Stimulated activated CD4-positive, alpha-beta T cell treated with anti-CD3 and anti-CD28 coated beads, Interleukin-2, amount 100 ng/mL, for 48 hours (primary cell): ENCODE measurements at places on chromosomes 5 and 9.

DNA sequence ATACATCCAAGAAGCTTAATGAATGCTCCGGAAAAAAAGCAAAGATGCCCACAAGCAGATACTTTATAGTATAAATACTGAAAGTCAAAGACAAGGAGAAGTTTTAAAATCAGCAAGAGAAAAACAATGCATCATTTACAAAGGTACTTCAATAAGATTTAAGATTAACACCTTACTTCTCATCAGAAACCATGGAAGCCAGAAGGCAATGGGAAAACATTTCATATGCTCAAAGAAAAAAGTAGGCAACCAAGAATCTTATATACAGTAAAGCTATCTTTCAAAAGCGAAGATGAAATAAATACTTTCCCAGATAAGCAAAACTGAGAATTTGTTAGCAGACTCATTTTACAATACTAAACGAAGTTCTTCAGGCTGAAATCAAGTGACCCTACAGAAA is 51.1 kb downstream of the ABHD17B start:
- no peak for DNase-seq

DNA sequence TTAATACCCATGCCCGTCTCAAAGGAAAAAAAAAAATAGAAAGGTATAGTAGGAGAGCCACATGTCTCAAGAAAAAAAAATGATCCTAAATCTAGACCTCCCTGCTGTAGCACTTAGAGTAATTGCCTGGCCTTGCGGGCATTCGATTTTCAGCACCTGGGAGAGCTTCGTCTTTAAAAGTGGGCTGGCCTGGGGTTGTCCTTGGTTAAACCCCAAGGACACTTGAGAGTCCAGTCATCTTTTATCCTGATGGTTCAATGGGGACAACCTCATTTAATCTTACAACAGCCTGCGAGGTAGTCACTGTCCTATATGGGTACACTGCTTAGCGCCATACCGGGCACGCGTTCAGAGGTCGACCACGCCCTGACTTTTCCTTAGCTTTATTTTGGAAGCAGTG is 60.1 kb downstream of the MAT2B start:
- no peak for DNase-seq

GRCh38 chr5:53322257-53322656 is 158.2 kb upstream of the FST start:
- DNase-seq, result no peak

DNA sequence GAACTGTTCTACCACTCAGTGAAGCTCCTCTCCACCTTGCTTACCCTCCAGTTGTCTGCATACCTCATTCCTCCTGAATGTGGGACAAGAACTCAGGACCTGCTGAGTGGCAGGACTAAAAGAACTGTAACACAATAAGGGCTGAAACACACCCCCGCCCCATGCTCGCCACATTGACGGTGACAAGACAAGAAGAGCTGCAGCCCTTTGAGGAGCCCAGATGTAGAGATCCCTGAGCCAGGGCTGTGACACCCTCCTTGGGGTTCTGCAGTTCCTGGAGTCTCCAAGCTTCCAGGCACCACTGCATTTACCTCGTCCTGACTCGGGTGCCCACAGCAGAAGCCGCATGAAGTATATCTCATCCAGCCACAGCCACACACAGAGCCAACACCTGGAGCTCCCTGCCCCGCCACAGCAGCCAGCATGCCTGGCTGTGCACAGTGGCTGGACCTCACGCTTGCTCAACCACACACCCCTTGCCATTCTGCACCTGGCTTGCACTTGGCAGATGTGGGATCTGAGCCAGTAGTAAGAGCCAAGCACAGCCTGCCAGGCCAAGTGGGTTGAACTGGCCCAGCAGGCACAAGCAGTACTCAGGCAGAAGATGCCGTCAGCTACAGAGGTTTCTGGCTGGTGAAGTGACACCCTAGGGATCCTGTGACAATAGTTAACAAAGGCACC is 166.1 kb downstream of the RNF180 start:
- DNase-seq, result no peak

DNA sequence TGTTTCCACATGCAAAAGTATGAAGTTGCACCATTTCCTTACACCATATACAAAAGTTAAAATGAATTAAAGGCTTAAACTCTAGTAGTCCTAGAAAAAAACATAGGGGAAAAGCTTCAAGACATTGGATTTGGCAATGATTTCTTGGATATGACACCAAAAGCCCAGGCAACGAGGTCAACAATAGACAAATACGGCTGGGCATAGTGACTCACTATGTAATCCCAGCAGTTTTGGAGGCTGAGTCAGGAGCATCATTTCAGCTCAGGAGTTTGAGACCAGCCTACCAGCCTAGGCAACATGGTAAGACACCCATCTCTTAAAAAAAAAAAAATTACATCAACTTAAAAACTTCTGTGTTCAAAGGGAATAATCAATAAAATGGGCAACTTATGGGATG is 30.9 kb upstream of the SREK1 start:
- no peak for DNase-seq

DNA sequence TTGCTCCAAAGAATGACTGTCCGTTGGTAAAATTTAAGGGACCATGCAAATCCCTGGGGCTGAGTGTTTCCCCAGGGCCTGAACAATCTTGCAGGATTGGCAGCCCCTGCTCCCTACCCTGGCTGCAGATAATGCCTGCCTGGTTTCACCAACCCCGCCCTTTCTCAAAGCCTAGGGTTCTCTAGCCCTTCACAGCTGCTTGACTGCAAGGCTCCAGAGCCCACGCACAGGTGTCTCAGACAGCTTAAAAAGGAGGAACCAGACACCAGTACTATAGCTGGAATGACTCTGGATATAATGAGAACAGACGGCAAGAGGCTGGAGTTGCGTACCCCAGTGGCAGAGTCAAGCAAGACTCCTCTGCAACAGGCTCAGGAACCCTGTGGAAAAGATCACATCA is 25.2 kb upstream of the TNIP1 start:
- no peak for DNase-seq

- DNase-seq, result no peak
Observed at GRCh38 chr9:121529237-121529987, 29.8 kb upstream of the GGTA1 start.

DNA sequence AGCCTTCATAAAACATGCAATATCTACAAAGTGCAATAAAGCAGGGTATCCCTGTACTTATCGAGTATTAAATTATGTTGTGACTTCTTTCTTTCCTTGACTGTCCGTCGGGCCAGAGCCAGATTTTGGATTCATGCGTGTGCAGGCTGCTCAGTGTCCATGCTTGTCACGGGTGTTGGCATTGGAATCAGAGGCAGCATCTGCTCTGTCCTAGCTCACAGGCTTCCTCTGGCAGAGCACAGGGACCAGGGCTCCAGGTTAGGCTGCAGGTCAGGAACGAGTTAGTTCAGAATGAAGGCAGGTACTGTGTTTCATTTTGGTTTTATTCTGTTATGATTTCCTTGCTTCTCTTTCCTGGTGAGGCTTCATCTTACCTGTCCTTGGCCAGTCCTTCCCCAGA is 249.8 kb downstream of the AUH start:
- no peak for DNase-seq

DNA sequence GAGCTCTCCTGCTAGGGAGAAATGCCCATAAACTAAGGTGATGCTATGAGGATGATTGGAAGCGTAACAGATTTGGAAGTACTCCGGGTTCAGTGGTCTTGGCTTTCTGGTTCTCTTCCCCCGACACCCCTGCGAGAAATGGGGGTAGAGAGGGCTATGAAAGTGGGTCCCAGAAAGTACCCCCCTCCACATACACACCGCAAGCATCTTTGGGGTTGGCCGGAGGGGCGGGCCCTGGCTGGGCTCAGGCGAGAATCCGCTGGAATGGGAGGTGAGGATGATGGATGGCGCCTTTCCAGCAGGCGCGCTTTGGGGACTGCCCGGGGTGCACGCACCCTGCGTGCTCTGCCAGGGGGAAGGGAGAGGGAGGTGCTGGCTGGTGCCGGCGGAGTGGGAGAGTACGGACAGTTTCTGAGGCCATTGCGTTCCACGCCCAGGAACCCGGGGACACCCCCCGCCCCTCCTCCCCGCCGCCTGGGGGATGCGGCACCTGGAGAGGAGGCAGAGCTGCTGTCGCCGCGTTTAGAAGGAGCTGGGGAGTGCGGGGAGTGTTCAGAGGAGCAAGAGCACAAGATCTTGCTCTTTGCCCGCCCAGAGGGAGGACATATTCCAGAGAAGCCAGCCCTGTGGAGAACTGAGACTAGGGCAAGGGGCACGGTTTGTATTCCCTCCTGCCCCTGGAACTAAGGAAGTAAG is 1.9 kb downstream of the PCSK5 start:
- peak; percentile 13 for DNase-seq

DNA sequence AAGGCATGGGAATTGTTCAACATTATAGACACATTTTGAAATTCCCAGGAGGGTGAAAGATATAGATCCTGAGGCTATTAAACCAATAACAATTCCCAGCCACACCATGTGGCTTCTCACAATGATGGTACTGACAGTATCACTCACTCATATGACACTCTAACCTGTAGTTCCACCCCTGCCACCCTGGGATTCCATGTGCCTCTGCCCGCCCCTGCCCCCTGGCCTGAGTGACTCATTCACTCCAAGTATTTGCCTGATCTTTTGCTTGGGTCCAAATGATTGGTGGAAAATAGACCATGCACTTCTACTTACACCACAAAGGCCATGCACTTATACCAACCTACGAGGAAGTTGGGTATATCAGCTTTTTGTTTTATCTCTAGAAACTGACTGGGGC is 305.2 kb upstream of the DAB2 start:
- no peak for DNase-seq

- no peak for DNase-seq
Observed at GRCh38 chr9:23431459-23431858, 394.6 kb downstream of the ELAVL2 start.

GRCh38 chr9:80555782-80556325 is 984.1 kb downstream of the TLE4 start:
- no peak for DNase-seq

DNA sequence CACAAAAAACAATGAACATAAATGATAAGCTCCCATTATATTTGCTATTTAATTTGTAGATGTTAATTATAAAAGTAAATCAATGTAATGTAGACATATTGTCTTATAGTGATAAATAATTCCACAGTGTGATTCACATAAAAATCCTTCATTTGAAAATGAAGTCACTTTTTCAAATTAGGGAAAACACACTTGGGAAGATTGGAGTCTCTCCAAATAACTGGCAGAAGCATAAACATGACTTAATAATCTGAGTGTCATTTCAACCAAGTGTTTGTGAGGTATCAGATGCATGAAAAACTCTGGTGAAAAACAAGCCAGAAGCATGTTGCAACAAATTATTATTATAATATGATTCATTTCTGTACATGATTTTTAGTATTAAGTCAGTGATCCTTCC is 102.2 kb downstream of the CETN3 start:
- no peak for DNase-seq

- DNase-seq, result no peak
Observed at GRCh38 chr9:1938675-1939170, 76.4 kb upstream of the SMARCA2 start.

GRCh38 chr9:33264003-33264472 is 470 bp downstream of the BAG1 start:
- peak; percentile 33 for DNase-seq

DNA sequence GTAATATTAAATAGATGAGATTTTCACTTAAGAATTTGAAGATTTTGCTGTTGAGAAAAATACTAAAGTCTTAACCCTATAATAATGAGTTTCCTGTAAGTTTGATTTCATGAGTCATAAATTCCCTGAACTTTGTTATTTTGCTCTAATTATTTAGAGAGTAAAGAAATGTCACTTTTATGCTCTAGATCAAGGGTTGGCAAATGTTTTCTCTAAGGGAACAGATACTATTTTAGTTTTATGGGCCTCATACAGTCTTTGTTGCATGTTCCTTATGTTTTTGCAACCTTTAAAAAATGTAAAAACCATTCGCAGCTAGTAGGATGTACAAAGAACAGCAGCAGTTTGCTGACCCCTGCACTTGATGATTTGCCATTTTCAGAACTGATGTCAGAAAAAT is 480 bp upstream of the TXNDC8 start:
- no peak for DNase-seq

DNA sequence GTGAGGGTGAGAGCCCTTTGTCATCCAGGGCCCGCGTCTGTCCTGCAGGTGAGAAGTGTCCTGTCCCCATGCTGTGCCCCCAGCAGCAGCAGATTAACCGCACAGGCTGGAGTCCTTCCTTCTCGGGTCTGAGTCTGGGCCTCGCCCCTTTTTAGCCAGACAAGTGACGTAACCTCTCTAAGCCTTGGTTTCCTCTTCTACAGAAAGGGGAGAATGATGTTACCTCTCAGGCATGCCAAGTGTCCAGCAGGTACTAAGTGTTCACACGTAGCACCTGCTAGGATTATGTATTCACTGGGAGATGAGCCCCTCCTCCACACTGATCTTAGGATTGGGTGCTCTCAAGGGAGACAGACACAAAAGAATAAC is 6.9 kb downstream of the NEURL1B start:
- DNase-seq, result no peak

GRCh38 chr5:53987101-53987500 is 323.3 kb downstream of the ARL15 start:
- DNase-seq, result no peak

DNA sequence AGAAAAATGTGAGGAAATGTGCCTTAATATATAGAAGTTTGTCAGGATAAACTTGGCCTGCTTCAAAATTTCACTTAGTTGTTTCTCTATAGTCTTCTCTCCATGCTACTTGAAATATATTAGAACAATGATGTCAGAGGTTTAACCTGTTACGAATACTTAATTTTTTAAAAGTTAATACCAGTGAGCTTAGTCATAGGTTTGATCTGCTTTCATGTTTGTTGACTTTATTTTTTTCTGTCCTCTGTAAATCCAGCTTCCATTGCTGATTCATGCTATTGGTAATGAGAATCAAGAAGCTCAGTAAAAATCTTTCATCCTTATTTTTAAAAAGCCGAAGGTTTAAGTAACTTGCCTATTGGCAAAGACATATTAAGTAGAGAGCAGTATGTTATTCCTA is 27.9 kb downstream of the BDP1 start:
- DNase-seq, result no peak

GRCh38 chr5:79107020-79107796 is 4.4 kb upstream of the BHMT start:
- DNase-seq, result no peak

DNA sequence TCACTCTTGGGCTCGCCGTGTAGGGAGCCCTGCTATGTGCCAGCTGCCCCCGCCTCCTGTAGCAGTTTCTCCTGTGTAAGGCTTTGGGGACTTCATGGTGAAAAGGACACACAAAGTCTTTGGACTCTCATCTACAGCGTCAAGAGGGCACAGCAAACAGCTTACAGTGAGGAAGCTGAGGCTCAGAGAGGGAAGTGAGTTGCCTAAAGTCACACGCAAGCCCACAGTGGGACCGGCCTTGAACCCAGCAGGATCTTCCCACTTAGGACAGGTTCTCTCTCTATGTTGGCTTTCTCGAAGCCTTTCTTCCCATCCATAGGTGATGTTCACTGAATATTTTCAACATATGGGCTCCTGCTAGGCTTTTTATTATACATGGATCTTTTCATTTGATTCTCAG is 9.8 kb upstream of the PRRX2 start:
- no peak for DNase-seq

GRCh38 chr9:120536949-120537640 is 42.9 kb downstream of the CDK5RAP2 start:
- no peak for DNase-seq

- no peak for DNase-seq
Observed at GRCh38 chr9:76866689-76867088, 39.2 kb downstream of the PRUNE2 start.
